Right renal cortex interstitium (tissue), 3 donors: ENCODE measurements at places on chromosomes 1 and 21.

DNA sequence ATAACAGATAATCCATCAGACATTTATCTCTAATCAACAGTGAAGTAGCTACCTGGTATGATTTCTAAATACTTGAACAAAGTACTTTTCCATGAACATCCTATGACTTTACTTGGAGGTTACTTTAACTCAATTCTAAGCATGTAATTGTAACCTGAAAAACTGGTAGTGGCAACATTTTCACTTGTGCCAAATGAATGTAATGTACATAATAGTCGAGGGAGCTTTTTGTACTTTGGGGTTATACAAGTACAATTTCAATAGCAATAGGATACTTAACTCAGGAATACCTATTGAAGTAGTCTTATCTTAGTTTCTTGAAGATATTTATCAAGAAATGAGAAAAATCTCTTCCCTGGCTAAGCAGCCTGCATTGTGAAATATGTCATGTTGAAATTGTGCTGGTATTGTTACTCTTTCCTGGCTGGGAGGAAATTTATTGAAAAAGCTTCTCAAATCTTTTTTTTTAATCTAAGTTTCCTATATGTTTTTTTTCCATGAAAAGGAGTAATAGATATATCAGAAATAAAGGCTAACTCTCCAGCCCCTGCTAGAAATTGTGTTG, 33.7 kb upstream of the CACYBP start:
- no peak for DNase-seq

DNA sequence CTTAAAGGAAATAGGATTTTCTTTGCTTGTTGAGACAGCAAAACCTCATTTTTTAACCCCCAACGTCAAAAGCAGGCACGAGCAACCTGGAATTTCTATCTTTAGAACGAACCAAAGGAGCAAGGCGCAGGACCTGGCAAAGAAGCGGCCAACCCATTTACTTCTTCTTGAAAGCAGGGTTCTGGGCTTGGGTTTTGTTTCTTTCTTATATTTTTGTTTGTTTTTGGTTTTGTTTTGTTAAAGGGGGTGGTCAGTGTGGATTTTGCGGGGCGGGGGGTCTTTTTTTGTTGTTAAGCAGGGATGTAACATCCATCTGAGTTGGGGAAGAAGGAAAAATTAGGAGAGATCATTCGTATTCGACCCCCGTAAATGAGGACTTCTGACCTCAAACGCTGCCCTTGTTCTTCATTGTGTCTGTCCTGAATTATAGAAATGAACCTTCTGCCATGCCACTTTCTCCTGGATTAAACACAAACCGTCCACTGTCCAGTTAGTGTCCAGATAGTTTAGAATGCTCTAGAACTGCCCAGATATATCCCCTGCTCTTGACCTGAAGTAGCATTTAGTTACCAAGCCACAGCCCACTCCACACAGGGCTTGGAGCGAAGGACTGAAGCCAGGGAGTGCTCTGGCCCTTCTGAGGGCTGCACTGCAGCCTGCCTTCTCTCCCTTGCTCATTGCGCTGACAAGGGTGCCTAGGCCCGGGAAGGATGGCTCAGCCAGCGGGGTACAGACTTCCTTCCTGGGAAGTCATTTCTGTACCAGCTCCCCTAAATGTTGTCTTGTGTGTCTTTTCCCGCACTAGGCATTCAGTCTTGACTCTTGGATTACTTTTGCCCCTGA, 909 bp upstream of the APP start:
- no peak for DNase-seq

DNA sequence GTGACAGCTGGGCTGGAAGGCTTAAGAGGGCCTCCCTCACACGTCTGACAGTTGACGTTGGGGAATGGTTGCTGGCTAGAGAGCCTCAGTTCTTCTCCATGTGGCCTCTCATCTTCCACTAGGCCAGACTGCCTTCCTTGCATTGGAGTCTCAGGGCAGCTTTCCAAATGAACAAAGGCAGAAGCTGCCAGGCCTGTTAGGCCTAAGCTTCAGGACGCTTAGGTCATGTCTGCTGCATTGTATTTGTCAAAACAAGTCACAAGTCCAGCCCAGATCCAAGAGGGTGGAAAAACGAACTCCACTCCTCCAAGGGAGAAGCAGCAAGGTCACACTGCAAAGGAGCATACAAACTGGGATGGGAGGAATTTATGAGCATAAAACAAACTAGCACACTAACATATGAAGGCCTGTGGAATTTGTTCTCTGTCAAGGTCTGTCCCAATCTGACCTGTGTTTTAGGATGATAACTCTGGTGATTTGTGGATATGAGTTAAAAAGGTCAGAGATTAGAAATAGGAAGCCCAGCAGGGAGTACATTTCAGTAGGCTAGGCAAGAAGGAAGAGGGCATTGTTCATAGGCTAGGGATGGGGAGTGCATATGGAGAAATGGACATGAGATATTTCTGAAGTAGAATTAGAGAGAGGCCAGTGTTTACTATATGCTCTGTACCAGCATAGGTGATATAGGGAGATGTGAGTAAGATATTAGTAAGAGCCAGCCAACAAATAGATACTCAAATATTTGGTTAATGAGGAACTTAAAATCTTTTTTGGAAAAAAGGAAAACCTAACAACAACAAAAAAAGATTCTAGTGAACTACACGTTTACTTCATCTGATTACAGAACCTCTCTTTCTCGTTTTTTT, 29.1 kb upstream of the CNN3 start:
- no peak for DNase-seq

- DNase-seq = no peak
Observed at GRCh38 chr1:244778344-244778743, 57.1 kb upstream of the COX20 start.

DNA sequence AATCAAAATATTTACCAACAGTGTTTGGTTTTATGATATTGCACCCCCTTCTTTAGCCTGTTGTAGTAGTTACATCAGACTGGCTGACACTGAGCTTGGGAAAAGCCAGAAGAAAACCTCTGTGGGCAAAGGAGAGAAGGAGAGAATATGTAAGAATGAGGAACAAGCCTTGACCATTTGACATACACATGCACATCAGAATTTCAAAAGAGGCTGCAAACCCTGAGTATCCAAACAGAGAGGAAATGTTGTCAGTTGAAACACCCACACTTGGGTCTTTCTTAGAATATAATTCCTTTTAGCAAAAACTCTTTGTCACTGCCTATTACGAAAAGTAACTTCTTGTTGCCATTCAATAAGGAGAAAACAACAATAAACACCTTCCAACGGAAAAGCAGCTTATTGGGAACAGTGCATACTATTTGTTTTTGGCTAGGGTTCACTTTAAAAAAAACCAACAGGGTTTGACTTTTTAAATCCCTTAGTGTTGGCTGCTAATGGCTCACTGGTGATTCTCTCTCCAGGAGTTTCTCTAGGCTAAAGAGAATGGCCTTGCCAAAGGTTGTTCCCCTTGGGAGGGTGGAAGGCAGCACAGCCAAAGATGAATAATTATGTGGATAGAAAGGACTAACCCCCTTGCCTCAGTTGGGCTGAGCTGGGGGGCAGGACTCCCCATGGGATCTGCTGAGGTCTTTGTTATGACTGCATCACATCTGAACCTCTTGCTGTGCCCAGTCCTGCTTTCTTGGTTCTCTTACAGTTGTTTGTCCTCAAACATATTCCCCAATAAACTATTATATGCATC, 48.9 kb downstream of the GORAB start:
- DNase-seq = no peak

DNA sequence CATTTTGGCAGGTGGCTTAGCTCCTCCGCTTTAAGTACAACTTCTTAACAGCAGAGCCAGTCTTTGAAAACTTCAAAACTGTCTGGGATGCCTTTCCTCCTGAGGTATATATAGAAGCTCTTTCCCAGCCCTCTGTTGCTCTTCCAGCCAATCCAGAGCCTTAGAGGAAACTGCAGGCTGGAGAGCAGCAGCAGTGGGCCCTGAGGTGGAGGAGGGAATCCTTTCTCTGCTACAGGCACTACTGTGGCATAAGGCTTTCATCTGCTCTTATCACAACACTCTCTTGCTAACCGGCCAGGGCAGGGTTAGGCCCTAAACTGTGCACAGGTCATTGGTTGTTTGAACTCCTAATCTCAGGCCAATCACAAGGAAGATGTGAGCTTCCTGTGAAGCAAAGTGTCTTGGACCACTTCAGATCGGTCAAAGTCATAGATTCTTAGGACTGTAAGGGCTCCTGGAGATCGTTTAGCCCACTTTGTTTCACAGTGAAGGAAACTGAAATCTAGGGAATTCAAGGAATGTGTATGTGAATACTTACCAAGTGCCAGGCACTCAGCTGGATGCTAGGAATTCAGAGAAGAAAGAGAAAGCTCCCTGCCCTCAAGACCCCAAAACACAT, at the start of gene RGS5:
Gene RGS5 (minus strand): TSS at position 84 of the 619 bp plus-strand sequence. CDS start 81 bp downstream, at position 3.
- no peak for DNase-seq

DNA sequence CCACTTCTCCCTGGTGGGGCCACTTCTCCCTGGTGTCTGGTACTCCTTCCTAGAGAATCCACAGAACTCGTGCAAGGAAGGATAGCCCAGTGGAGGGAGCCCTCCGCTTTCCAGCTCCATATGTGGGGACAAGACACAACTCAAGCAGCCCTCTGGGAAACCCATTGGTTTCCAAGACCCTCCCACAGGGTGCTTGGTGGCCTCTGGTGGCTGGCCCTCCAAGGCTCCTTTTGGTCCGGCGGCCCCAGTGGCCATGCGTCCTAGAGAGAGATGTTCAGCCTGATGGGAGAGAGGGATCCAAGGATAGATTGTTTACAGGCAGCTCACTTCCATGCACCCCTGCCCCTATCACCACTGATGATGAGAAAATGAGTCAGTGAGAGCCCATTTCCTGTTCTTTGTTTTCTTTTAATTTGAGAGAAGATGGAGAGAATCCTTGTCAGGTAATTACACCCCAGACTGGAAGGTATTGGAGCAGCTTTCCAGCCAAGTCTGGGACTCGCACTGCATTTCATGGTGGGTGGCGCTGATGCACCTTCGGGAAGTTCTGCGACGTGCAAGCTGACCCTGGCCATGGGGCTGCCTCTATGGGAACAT, 486.2 kb upstream of the VAMP3 start:
- DNase-seq = no peak

DNA sequence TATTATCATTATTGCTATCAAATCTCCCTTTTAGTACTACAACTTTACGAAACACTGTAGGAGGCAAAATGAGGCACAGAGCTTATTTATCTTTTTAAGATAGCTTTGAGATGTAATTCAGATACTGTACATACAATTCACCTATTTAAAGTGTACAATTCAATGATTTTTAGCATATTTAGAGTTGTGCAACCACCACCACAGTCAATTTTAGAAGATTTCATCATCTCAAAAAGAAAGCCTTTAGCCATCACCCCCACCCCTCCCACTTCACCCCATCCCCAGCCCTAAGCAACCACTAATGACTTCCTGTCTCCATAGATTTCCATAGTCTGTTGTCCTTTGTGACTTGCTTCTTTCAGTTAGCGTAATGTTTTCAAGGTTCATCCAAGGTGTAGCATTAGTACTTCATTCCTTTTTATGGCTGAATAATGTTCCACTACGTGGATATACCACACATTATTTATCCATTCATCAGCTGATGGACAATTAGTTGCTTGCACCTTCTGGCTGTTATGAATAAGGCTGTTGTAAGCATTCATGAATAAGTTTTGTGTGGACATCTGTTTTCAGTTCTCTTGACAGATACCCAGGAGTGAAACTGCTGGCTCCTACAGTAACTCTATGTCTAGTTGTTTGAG, 9.4 kb upstream of the CAPN9 start:
- no peak for DNase-seq

DNA sequence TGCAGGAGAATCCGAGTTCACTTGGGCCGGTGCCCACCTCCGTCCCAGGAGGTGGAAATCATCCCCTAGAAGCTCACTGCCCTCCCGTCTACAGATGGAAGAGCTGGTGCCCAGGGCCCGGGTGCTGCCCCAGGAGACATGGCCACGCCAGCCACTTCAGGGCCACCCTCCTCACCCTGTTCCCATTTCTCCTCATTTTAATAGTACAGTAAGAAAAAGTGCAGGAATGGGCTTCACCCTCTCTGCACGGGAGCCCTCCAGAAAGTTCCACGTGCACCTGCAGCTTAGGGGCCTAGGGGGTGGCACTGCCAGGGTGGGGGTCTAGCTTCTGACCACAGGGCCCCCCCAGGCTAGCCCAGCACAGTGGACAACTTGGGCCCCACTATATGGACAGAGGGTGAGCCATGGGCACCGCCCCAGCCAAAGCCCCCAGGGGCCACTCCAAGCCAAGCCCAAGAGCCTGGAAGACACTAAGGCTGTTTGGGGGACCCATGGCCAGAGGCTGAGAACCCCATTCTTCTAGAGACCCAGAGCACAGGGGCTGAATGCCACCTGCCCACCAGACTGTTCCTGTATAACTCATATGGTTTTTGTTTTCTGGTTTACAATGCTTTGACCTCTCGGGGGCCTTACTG, 3.4 kb upstream of the FTCD start:
- DNase-seq = no peak

DNA sequence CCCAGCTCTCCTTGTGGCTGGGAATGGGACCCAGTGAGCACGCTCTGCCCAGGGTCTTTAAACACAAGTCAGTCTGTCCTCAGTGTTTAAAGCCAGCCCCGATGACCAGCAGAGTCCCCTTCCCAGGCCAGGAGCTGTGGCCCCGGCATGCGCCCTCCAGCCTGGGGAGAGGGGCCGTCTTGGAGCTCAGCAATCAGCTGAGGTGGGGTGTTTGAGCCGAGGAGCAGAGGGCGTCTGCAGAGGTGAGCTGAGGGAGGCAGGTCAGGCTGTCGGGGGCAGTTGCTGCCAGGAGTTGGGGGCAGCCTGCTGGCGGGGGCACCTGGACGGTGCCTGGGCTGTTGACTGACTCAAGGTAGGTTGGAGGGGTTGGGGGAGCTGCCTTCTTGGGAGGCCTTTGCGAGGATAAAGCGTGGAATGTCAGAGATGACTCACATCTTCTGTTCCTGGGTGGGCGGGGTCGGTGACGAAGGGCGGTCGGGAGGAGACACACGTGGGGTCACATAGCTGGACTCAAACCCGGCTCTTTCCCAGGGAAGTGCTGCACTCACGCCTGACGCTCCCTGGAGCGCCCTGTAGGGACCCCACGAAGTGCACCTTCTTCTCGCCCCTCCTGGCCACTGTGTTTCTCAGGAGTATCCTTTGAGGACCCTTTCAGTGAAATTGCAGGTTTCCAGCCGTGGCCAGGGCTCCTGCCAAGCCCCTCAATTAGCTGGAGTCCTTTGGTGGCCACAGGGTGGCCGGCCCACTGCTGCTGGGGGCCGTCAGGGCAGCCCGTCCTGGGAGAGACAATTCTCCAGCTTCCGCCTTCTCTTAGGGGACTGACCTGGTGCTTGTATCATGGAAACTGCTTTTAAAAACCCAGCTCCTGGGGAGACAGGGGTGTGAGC, 86.2 kb downstream of the SIK1 start:
- no peak for DNase-seq

GRCh38 chr1:114108751-114109255, 44.9 kb downstream of the SYT6 start:
- no peak for DNase-seq
